ENCODE measurements at places on chromosomes 3 and 15.

DNA sequence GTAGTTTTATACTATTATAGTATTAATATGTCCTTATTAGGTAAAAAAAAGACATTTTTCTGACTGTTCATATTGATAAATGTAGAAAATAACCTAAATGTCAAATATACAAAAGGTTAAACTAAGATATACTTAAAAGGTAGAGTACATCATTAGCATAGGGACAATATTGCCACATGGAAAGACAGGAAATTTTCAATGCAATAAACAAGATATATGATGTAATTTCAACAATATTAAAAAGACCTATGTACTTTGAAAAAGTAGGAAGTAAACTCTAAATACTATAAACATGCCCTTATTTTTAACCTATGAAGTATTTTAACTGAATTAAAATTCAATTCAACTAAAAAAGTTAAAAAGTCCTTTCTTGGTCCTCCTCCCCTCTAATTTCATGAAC, 1.9 kb downstream of the SPG11 start:
- no peak for DNase-seq

DNA sequence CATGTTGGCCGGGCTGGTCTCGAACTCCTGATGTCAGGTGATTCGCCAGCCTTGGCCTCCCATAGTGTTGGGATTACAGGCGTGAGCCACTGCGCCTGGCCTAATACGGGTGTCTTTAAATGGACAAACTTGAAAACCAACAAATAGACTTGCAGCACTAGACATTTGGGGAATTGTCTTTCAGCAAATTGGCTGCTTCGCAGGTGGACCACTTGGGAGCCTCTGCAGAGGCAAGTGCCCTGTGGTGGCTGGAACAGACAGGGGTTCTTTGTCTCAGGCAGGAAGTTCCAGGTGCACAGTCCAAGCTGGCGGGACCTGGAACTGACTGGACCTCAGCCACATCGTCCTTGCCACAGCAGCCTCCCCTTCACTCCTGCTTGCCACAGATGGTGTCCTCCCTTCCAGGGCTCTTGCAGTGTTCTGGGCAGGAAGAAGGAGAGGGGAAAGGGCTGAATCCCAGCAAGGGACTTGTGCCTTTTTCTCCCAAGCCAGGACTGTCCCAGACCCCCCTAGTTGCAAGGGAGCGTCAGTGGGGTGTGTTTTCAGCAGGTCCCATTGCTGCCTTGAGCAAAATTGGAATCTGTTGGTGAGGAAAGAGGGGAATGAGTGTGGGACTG, 94.3 kb downstream of the TBC1D2B start:
- DNase-seq = no peak

- no peak for DNase-seq
These were observed 1.2 kb downstream of the SETD2 start for GRCh38 chr3:47162697-47163168.

DNA sequence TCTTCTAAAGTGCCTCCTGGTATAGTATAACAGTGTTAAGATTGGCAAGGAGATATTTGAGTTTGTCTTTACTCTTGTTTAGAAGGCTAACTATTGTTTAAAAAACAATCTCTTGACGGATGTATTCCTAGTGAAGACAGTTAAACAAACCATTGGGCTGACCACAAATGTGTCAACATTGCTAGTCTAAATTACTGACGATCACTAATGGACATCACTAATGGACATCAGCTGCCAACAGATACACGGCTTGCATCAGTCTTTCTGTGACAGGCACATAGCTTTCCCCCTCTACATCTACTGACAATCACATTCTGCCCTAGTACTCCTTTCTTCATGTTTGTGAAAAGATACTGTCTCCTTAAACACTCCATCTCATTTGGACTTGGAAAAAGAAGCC, 57.1 kb upstream of the ETV5 start:
- DNase-seq = peak; percentile 8

DNA sequence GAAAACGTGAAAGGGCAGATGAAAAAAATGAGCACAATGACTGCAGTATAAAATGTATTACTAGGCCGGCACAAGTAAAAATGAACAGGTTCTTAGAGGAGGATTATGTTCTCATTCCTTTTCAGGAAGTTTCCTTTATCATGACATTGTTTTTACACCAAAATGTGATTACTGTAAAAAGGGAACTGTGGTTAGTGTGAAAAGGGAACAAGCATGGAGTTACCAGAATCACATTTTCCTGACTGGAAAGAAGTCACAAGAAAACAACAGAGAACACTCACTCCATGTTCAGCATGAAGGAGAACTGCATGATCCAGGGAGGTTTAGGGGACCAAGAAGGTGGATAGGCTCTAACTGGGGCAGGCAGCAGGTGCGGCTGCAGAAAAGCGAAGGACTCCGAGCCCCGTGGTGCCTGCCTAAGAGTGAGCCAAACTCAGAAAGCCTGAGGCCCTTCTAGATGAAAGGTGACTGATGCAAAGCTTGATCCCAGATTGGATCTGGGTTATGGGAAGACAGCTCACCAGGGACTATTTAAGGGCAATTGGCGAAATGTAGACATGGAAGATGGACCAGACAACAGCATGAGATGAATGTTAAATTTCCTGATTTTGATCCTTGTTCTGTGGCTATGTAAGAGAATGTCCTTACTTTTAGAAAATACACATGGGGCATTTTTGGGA, 77.3 kb downstream of the CCR1 start:
- no peak for DNase-seq

GRCh38 chr3:72797773-72798543, 50.3 kb downstream of the SHQ1 start:
- DNase-seq = peak; percentile 70

GRCh38 chr15:64515825-64516224, 55.4 kb downstream of the ZNF609 start:
- no peak for DNase-seq

- no peak for DNase-seq
These were observed 125.9 kb downstream of the ADAMTS9 start for GRCh38 chr3:64561868-64562267.

- no peak for DNase-seq
These were observed 3.7 kb downstream of the IGF2BP2 start for GRCh38 chr3:185820973-185821758.

DNA sequence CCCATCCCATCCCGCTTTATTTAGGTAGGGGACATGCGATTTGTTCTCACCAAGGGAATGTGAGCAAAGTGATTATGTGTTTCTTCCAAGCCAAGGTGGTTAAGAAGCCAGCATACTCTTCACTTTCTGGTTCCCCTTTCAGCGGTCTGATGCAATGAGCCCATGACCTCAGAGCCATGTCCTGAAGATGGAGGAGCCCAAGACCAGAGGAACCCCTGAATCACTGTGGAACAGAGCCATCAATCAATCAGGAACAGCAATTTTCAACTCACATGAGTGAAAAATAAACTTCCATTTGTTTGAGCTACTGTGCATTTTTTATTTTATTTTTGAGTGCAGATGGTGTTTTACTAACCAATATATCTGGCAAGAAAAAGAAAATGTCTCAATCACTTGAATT, 10.8 kb downstream of the THRB start:
- no peak for DNase-seq

DNA sequence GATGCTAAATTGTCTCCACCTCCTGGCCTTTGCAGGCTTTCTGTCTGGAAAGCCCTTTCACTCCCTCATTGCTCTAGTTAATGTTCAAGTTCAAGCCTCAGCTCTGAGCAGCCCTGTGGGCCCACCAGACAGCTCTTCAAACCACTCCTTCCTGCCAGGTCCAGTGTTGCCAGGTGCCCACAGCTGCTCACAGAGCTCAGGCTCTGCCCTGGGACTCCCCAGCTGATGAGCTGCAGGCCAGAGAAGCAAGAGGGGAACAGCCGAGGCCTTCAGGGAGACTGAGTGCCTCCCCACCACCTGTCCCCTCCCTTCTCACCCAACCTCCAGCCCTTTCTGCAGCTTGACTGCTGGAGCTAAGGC, 1.3 kb upstream of the ZBTB47 start:
- DNase-seq = no peak

GRCh38 chr3:193310914-193311723, 67.4 kb downstream of the ATP13A5 start:
- no peak for DNase-seq

All from DMS153 (cell line).